ENCODE measurements at places on chromosomes 2 and 18. TPM values are rescaled to one million over a fixed set of nuclear protein-coding genes. Genes with fewer than 3 reads are reported as not detected.

Gene CRACDL
- 6.4 TPM for total RNA-seq

Gene LHCGR
- not detected for total RNA-seq

Gene TPO
- total RNA-seq, result 2.0 TPM

Gene GRHL1
- 126 TPM for total RNA-seq

Gene GRB14
- 2.7 TPM for total RNA-seq

Gene EPB41L5
- total RNA-seq, result 37.6 TPM

Gene IL1F10
- total RNA-seq, result not detected

Gene DUSP2
- 14.0 TPM for total RNA-seq

Gene ALPI
- total RNA-seq, result not detected

Gene UPP2
- not detected for total RNA-seq

Gene CXCR4
- 39.5 TPM for total RNA-seq

Gene BCL2
- 18.7 TPM for total RNA-seq

GRCh38 chr2:7132753-7133152 is 215.5 kb downstream of the RNF144A start:
- H3K4me1 ChIP-seq, result no peaks in the 10 kb centered on the region
- no peaks in the 10 kb centered on the region for H3K36me3 ChIP-seq
- H3K27me3 ChIP-seq, result no peaks in the 10 kb centered on the region
- DNase-seq, result no peak
- no peak overlapping the region for H3K4me3 ChIP-seq

GRCh38 chr2:38068234-38068633 is 7.7 kb downstream of the CYP1B1 start:
- no peak overlapping the region for H3K4me3 ChIP-seq
- H3K4me1 ChIP-seq, result no peaks in the 10 kb centered on the region
- no peak overlapping the region for H3K27ac ChIP-seq
- H3K27me3 ChIP-seq, result no peaks in the 10 kb centered on the region
- no peaks in the 10 kb centered on the region for H3K36me3 ChIP-seq

DNA sequence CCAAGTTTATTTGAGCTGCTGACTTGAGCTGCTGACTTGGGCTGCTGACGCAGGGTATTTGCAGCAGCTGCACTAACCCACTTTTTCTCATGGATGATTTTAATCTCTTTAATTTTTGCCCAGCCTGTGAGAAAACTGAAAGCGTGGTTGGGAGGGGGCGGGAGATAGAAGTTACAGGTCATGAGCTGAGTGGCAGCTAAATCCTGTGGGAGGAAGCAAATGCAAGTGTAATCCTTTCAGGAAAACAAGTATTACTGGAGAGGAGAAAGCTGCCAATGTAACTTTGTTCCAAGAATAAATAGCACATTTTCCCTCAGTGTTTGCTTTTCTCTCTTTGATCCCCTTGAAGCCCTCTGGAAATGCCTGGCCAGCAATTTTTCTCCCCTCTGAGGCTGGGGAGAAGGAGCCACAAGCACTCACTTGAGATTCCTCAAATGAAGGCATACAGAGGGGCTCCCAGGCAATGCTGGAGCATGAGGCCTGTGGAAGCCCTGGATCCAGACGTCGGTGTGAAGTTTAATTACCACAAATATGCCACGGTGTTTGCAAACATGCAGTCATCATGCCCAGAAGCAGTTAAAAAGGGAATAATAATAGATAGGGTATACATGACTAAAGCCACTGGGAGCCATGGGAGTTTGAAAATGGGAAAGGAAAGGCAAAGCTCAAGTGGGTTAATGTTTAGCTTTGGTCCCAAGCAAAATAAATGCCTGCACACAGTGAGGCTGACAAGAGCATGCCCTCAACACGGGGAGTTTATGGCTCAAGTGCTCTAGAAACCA is 10.4 kb upstream of the EVA1A start:
- H3K27ac ChIP-seq, result peak overlapping the region; percentile 54
- no peak for DNase-seq
- H3K4me1 ChIP-seq, result peaks cover 17% of the 10 kb centered on the region
- H3K36me3 ChIP-seq, result no peaks in the 10 kb centered on the region
- H3K27me3 ChIP-seq, result no peaks in the 10 kb centered on the region

- no peaks in the 10 kb centered on the region for H3K4me1 ChIP-seq
- no peak overlapping the region for H3K27ac ChIP-seq
Observed at GRCh38 chr18:11886577-11887110, 21.5 kb downstream of the MPPE1 start.

DNA sequence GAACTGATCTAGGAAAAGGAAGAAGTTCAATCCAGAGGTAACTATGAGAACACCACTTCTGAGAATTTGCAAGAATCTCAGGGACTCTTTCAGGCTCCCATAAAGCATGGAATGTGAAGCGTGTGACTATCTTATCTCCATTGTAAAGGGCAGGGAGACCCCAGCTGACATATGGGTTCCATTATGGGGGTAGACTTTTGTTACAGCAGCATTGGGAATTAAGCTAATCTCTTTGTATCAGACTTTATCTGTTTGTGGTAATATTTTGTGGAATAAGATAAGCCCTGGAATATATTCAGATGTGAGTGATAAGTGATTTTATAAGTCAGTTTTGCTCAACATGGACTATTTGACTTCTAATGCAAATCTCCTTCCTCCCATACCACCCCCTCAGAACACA is 468.3 kb downstream of the MEIS1 start:
- H3K27me3 ChIP-seq, result no peaks in the 10 kb centered on the region
- no peak for DNase-seq
- H3K36me3 ChIP-seq, result no peaks in the 10 kb centered on the region
- no peak overlapping the region for H3K4me3 ChIP-seq
- peaks cover 10% of the 10 kb centered on the region for H3K4me1 ChIP-seq

- DNase-seq, result no peak
- no peaks in the 10 kb centered on the region for H3K36me3 ChIP-seq
- H3K27ac ChIP-seq, result no peak overlapping the region
- H3K27me3 ChIP-seq, result no peaks in the 10 kb centered on the region
- H3K4me1 ChIP-seq, result peaks cover 17% of the 10 kb centered on the region
Observed at GRCh38 chr2:53751728-53752127, 15.9 kb upstream of the CHAC2 start.

GRCh38 chr2:110828330-110828729 is 96.0 kb downstream of the ACOXL start:
- no peak for DNase-seq
- no peaks in the 10 kb centered on the region for H3K27me3 ChIP-seq
- H3K36me3 ChIP-seq, result no peaks in the 10 kb centered on the region
- no peak overlapping the region for H3K27ac ChIP-seq
- no peak overlapping the region for H3K4me3 ChIP-seq
- no peaks in the 10 kb centered on the region for H3K4me1 ChIP-seq

GRCh38 chr2:55014962-55015939 is 35.0 kb downstream of the RTN4 start:
- no peak overlapping the region for H3K27ac ChIP-seq
- peaks cover 66% of the 10 kb centered on the region for H3K4me1 ChIP-seq
- DNase-seq, result no peak
- H3K4me3 ChIP-seq, result no peak overlapping the region
- H3K27me3 ChIP-seq, result no peaks in the 10 kb centered on the region

GRCh38 chr2:28401411-28401810 is 8.8 kb downstream of the FOSL2 start:
- no peaks in the 10 kb centered on the region for H3K27me3 ChIP-seq
- peak overlapping the region; percentile 93 for H3K4me3 ChIP-seq
- H3K4me1 ChIP-seq, result peaks cover 92% of the 10 kb centered on the region
- DNase-seq, result no peak
- H3K27ac ChIP-seq, result peak overlapping the region; percentile 100

DNA sequence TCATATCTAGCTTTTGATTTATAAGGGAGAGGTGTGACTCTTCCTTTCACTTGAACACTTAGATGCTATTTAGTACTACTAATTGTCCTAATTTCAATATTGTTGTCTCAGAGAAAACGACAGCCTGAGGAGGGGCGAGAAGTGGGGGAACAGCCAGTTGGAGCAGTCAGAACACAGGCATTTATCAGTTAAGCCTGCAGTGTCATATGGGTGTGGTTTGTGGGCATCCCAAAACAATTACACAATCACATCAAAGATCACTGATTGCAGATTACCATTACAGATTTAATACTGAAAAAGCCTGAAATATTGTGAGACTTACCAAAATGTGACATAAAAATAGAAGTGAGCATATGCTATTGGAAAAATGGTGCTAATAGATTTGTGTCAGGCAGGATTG is 15.8 kb downstream of the TMEM131 start:
- no peaks in the 10 kb centered on the region for H3K36me3 ChIP-seq
- no peaks in the 10 kb centered on the region for H3K27me3 ChIP-seq
- H3K4me3 ChIP-seq, result no peak overlapping the region
- H3K4me1 ChIP-seq, result peaks cover 7% of the 10 kb centered on the region

- no peak overlapping the region for H3K4me3 ChIP-seq
- H3K27ac ChIP-seq, result no peak overlapping the region
- no peaks in the 10 kb centered on the region for H3K4me1 ChIP-seq
- H3K36me3 ChIP-seq, result peaks cover 13% of the 10 kb centered on the region
- H3K27me3 ChIP-seq, result no peaks in the 10 kb centered on the region
Observed at GRCh38 chr2:176328149-176328548, 58.9 kb downstream of the MTX2 start.

DNA sequence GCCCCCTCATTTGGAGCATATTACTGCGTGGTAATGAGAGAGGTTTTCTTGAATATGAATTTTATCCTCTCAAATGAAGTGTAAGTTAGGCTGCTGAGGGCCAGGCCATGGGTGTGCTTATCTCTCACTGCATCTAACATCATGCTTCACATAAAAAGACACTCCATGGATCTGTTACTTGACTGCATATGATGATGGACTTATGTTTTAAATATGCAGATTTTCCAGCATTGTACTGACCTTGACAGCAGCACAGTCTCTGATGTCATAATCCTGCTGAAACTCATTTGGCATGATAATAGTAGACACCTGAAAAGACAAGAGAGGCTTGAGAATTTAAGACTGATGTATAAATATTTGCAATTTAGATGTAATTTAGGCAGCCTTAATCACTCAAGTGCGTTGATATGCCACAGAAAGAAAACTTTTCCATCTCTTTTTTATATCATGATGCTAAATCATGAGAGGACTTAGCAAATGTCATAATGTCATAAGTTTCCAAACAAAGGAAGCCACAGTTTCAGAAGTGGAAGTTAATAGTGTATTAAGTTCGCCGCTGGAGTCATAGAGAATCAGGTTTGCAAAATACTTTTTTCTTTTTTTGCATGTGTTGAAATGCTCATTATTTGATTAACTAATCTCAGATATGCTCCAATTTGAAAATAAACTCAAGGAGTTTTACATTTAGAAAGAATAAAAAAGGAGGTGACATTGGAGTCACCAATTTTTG is 62.7 kb upstream of the CD302 start:
- DNase-seq, result no peak
- H3K4me1 ChIP-seq, result no peaks in the 10 kb centered on the region
- H3K27me3 ChIP-seq, result no peaks in the 10 kb centered on the region
- H3K27ac ChIP-seq, result no peak overlapping the region
- H3K4me3 ChIP-seq, result no peak overlapping the region
- no peaks in the 10 kb centered on the region for H3K36me3 ChIP-seq

DNA sequence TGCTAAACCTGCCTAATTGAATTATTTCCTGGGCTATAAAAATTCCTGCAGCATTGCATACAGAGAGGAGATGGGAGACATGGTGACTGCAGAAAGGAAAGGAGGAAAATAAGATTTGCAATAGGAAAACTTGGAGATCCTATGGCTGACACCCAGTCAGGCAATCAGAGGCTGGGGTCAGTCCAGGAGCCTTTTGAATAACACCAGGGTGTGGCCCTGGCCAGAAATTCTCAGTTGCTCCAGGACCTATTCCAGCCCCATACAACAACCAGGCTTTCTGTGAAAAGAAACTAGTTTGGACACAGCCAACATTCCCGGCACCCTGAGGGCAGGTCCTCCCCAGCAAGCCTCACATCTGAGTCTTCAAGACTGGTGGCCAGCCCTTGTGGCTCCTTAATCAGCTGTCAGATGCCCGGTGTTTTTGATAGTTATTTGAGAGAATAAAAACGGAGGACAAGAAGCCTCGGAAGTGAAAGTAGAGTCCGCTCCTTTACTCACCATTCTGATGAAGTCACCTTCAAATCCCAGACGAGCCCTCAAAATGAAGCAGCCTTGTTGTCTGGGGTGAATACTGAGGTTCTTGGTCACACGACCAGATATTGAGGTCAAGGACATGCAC is 31.1 kb upstream of the GMCL1 start:
- H3K36me3 ChIP-seq, result no peaks in the 10 kb centered on the region
- DNase-seq, result no peak
- no peaks in the 10 kb centered on the region for H3K27me3 ChIP-seq
- H3K27ac ChIP-seq, result peak overlapping the region; percentile 77

DNA sequence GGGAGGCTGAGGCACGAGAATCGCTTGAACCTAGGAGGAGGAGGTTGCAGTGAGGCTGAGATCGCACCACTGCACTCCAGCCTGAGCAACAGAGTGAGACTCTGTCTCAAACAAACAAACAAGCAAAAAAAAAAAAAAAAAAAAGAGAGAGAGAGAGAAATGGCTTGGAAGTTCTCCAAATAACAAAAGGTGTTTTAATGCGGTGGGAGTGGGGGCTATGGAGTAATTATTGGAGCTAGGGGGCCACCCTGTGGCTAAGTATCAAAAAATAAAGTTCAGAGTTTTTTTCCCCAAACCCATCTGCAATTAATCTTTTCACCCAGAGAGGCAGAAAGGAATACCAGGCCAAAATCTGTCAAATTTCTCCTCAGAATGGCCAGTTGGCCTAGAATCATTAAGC is 23.0 kb upstream of the CEP68 start:
- no peak for DNase-seq
- H3K27me3 ChIP-seq, result no peaks in the 10 kb centered on the region
- H3K4me1 ChIP-seq, result peaks cover 17% of the 10 kb centered on the region
- H3K4me3 ChIP-seq, result no peak overlapping the region
- no peaks in the 10 kb centered on the region for H3K36me3 ChIP-seq

GRCh38 chr2:124607679-124608078 is 582.6 kb downstream of the CNTNAP5 start:
- no peak for DNase-seq
- H3K27ac ChIP-seq, result no peak overlapping the region
- H3K4me3 ChIP-seq, result no peak overlapping the region
- no peaks in the 10 kb centered on the region for H3K27me3 ChIP-seq

- no peak for DNase-seq
- no peaks in the 10 kb centered on the region for H3K27me3 ChIP-seq
- no peaks in the 10 kb centered on the region for H3K36me3 ChIP-seq
- H3K4me1 ChIP-seq, result no peaks in the 10 kb centered on the region
Observed at GRCh38 chr2:227377467-227378351, 1.4 kb downstream of the TM4SF20 start.

GRCh38 chr2:47069628-47070154 is 85.4 kb downstream of the STPG4 start:
- H3K27ac ChIP-seq, result peak overlapping the region; percentile 87
- H3K4me1 ChIP-seq, result peaks cover 83% of the 10 kb centered on the region
- no peak for DNase-seq
- no peaks in the 10 kb centered on the region for H3K36me3 ChIP-seq
- no peak overlapping the region for H3K4me3 ChIP-seq
- H3K27me3 ChIP-seq, result no peaks in the 10 kb centered on the region

DNA sequence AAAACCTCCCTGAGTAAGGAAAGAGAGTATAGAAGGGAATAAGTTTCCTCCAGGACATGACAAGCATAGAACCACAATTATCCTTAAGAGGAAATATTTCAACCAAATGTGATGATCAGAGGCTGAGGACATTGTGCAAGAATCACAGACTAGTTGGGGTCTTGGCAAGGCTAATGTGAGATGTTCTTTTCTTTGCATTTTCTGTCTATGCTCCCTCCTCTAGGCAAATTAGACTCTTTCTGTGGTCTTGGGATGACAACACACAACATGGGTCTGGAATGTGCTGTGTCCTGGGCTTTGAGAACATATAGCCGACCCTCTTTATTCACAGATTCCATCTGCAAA is 32.0 kb upstream of the IL1RL1 start:
- no peaks in the 10 kb centered on the region for H3K27me3 ChIP-seq
- H3K4me3 ChIP-seq, result no peak overlapping the region
- DNase-seq, result no peak
- no peak overlapping the region for H3K27ac ChIP-seq
- H3K4me1 ChIP-seq, result no peaks in the 10 kb centered on the region

Measured in vagina (tissue), 2 donors.